ENCODE measurements at places on chromosomes 16 and 17.

DNA sequence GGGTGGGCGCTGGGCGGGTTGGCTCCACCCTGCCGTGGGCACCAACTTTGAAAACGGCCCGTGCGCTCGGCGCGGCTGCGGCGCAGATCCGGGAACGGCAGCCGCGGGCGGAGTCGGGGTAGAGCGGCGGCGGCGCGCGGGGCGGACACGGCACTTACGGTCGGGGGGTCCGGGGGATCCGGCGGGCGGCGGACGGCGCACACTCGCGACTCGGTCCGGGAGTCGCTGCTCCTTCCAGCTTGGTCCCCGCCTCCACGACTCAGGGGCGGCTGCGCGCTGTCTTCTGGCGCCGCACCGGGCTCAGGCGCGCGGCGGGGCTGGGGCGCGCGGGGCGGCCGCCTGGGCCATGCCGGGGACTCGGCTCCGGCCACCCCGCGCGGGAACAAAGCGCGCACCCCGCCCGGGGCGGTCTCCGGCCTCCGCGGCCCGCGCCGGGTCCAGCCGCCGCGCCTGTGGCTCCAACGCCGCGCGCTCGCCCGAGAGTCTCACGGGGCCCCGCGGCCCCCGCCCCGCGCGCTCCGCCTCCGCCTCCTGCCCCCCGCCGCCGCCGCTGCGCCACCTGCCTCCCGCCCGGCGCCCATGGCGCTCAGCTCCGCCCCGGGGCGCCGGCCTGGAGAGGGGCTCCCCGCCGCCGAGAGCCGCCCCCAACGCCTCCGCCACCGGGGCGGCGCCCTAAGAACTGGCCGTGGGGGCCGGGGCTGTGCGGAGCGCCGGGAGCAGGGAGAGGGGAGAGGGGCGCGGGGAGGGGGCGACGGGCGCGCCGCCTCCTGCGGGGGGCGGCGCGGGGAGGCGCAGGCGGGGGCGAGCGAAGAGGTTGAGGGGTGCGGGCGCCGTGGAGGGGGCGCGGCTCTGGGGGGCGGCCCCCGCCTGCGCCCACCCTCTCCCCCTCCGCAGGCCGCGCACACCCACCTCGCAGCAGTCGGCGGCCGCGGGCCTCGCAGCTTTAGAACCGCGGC, 35.9 kb downstream of the CBFA2T3 start:
- DNase-seq, result no peak

DNA sequence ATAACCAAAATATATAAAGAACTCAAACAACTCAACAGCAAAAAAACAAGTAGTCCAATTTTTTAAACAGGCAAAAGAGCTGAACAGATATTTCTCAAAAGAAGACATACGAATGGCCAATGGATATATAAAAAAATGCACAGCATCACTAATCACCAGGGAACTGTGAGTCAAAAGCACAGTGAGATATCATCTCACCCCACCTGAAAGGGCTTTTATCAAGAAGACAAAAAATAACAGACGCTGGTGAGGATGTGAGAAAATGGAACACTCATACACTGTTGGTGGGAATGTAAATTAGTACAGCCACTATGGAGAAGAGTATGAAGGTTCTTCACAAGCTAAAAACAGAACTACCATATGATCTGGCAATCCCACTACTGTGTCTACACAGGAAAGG, 7.4 kb downstream of the XYLT1 start:
- no peak for DNase-seq

DNA sequence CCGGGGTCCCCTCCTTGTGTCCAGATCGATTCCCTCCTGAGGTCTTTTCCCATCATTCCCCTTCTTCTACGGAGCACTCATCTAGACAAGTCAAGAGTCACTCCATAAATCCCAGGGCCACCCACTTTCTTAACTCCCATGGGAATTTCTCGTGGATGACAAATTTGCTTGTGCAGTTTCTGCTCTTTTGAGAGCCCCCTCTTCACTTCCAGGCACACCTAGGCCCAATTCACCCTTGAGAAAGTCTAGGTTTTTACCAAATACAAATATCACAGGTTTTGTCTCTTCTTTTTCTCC, 522 bp upstream of the POLDIP2 start:
- DNase-seq, result no peak

DNA sequence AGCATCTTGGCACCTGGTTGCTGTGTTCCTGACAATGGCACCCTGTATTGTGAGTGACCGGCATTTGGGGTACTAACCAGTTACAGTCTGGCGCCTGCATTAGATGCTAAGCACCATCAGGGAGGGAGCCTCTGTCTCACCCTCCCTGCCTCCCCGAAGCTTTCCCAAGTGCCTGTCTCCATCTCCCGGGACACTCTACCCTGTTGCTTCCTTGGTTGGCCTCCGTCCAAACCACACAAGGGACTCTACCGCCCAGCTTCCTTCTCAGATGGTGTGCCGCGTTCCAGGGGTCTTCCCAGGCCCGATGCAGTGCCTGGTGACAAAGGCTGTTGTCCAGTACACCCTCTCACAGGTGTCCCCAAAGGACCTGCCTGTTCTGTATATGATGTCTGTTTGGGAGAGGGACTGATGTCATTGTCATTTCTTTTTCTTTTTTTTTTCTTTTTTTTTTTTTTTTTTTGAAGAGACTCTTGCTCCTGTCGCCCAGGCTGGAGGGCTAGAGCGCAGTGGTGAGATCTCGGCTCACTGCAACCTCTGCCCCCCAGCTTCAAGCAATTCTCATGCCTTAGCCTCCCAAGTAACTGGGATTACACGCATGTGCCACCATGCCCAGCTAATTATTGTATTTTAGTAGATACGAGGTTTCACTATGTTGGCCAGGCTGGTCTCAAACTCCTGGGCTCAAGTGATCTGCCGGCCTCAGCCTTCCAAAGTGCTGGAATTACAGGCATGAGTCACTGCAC, 6.7 kb downstream of the SNN start:
- DNase-seq, result no peak

DNA sequence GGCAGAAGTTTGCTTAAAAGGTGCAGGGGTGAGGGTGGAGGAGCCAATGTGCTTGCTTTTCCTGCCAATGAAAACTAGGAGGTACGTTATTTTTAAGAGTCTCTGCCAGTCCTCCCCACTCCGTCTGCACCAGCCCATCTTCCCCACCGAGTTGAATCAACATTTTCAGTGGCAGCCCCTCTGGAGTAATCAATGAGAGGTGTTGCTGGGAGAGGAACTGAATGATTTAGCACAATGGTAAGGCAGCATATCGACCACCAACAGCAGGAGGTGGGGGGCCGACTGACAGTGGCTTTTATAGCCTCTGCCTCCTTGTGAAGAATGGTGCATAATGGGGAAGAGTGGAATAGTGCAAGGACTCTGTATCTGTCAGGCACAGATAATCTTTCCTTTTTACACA, 1465.0 kb upstream of the GOT2 start:
- DNase-seq, result no peak

DNA sequence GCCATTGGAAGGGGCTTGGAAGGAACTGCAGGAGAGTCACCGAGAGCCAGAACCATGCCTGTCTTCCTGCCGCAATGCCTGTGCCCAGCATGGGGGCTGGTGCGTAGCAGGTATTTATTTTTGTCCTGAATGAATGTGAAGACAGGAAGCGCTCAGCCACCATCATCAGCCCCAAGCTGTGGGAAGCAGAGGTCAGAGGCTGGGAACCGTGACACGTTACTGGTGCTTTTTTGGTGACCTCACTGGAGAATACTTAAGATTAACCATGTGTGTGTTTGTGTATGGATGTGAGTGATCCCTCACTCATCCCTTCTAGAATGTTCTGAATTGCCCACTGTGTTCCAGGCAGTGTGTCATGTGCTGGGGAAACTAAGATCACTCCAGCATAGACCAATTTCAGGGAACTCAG, 343.8 kb downstream of the SNX29 start:
- no peak for DNase-seq

DNA sequence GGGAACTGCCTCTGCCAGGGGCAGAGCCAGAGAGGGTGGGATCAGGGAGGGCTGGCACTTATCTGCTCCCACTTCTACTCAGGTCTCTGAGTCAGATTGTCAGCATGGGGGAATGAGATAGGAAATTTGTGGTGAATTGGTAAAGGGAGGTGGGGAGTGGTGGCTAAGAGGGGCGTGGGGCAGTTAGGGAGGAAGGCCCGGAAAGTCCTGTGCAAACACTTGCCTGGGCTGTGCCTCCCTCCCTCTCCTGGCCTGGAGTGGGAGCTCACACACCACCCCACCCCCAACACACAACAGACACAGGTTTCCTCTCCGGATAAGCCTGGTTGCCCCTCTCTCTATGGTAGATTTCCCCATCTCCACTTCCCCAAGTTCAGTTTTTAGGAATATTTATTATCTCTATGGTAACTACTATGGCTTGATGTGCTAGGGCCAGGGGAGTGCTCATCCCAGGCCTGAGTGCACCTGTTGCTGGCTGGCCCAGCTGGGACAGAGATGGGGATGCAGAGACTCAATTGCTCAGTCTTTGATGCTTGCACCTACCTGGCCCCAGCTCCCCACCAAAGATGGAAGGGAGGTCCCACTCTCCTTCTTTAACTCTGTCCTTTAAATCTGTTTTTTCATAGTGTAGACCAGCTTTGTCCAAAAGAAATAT, 2.7 kb downstream of the SPNS2 start:
- DNase-seq, result no peak

GRCh38 chr17:47281216-47281615, 27.6 kb downstream of the ITGB3 start:
- no peak for DNase-seq

- DNase-seq, result no peak
Measured at GRCh38 chr16:17511340-17511739, 40.6 kb upstream of the XYLT1 start.

DNA sequence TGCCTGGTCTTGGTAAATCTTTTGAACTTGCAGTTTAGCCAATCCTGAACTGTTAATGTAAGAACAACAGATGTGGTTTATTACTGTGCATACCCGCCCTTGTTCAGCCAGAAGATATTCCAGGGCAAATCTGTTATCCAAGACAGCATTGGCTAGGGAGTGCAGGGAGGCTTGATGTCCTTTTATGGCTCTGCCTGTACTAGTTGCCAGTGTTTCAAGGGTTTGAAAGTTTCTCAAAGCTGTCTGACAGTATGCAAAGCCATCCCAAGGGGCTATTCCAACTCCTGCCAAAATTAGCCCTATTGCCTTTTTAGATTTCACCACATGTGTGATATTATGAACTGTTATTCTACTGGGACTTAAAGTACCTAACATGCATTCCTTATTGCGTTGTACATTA, 30.1 kb downstream of the LCMT1 start:
- no peak for DNase-seq

GRCh38 chr17:33113991-33114370, 122.3 kb downstream of the SPACA3 start:
- no peak for DNase-seq

DNA sequence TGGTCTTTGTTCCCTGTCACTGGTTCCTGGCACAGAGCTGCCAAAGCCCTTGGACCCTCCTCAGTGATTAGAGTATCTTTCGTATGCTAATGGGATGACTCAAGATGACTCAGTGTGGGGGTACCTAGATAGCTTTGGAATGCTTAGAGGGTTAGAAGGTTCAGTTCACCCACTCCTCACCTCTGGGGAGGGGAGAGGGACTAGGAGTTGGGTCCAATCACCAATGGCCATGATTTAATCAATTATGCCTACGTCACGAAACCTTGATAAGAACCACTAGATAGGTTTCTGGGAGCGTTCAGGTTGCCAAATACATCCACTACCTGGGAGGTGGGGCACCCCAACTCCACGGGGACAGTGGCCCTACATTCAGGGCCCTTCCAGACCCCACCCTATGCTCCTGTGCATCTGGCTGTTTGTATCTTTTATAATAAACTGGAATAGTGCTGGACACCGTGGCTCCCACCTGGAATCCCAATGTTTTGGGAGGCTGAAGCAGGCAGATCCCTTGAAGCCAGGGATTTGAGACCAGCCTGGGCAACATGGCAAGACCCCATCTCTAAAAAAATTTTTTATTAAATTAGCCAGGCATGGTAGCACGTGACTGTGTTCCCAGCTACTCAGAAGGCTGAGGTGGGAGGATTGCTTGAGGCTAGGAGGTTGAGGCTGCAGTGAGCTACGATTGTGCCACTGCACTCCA, 29.2 kb upstream of the LITAF start:
- DNase-seq, result no peak

DNA sequence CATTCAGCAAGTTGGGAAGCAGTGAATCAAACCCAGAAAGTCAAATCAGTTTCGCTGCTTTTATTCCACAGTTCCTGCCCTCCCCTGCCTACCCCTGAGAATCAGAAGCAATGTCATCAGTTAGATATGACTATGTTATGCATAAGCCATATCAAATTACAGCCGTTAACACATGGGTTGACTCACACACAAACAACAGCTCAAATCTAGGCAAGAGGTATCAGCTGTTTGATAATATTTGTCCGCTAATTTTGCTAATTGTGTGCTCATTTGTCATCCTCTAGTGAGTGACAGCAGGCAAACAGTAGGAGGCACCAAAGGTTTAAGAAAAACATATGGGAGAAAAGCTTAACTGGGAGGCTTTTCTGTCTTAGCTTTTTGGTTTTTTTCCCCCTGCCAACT, 327.4 kb upstream of the CCL2 start:
- no peak for DNase-seq

DNA sequence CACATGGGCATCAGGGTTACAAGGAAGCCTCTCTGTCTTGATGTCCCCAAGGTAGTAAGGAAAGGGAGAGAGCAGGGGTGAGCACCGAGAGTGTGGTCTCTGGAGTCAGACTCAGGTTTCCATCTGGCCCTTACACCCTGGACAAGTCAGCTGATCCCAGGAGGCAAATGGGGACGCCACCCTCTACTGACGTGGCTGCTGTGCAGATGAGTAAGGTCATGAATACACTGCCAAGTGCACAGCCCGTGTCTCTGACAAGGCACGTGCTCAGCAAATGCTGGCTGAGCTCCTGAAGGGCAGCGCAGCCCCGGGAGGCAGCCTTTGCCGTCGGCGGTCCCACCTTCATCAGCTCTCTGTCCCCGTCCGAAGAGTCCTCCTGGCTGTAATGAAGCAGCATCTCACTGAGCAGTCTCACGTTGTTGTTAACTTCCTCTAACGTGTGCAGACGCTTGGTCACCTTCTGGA, 19.4 kb downstream of the GGA3 start:
- DNase-seq, result peak; percentile 39

DNA sequence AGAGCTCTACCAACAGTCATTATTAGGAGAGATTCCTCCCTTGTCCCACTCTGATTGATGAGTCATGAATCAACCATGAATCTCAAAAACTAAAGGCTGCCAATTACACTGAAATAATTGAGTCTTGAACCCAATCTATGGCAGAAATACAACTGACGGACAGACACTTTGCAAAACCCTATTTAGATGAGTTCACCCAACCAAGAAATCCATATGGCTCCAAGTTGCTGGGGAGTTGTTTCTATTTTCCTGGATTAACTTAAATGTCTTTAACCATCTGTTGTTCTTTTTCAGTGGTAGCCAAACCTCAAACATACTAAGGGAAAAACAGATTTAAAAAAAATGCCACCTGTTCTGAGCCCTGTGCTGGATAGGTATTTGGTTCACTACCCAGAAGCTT, 151.0 kb downstream of the SHISA9 start:
- DNase-seq, result no peak

GRCh38 chr17:65529040-65529633, 32.3 kb downstream of the AXIN2 start:
- no peak for DNase-seq

DNA sequence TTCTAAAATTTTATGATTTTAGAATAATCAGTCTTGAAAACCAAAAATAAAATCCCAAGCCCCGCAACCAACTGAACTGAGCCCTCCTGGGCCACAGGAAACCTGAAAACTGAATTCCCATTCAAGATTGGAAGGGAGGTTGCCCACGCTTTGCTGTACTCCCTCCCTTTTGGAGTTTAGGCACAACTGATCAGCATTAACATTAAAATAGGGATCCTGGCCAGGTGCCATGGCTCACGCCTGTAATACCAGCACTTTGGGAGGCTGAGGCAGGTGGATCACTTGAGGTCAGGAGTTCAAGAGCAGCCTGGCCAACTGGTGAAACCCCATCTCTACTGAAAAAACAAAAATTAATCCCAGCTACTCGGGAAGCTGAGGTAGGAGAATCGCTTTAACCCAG, 52.7 kb upstream of the NETO2 start:
- DNase-seq, result no peak
